ENCODE measurements at places on chromosomes 4 and X.

DNA sequence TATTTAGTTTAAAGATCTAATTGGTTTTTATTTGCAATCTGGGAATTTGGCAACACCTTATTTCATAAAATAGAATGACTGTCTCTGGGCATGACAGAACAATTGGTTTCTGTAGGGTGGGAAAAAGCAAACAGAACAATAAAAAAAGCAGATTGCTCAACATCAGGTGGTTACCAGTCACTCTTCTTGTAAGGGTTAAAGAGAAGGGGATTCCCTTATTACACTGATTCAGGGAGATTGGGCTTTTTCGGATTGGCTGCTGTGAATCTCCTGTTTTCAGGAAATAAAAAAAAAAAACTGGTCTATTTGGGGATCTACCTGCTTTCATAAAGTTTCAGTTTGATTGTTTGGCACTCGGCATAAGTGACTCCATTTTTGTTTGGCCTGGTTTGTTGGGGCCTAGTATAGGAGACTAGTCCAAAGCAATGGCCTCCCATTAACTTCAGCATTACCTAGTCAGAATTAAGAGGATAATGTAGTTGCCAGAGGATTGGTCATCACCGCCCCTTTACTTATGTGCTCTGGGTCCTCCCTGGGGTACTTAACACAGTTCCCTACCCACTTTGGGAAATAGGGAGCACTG is 380.5 kb downstream of the IDS start:
- no peak for DNase-seq

GRCh38 chr4:109826719-109827118 is 1.1 kb upstream of the RRH start:
- no peak for DNase-seq

GRCh38 chr4:142036795-142037583 is 400.6 kb downstream of the IL15 start:
- no peak for DNase-seq

GRCh38 chr4:11427121-11427996 is 1.3 kb downstream of the HS3ST1 start:
- DNase-seq: peak; percentile 25

GRCh38 chrX:126485409-126485808 is 67.2 kb downstream of the DCAF12L1 start:
- DNase-seq: no peak

DNA sequence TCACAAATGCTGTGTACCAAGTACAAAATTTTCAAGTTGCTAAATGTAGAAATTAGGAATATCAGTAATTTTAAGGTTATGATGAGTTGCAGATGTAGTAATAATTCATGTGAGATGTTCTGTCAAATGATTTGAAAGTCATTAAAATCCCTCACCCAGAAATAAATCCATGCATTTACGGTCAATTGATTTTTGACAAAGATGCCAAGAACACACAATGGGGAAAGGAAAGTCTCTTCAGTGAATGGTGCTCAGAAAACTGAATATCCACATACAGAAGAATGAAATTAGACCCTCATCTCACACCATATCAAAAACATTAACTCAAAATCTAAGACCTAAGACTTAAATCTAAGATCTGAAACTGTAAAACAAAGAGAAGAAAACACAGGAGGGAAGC is 12.9 kb upstream of the BMPR1B start:
- no peak for DNase-seq

- DNase-seq: no peak
Observed at GRCh38 chr4:89277412-89277811, 30.2 kb downstream of the GPRIN3 start.

DNA sequence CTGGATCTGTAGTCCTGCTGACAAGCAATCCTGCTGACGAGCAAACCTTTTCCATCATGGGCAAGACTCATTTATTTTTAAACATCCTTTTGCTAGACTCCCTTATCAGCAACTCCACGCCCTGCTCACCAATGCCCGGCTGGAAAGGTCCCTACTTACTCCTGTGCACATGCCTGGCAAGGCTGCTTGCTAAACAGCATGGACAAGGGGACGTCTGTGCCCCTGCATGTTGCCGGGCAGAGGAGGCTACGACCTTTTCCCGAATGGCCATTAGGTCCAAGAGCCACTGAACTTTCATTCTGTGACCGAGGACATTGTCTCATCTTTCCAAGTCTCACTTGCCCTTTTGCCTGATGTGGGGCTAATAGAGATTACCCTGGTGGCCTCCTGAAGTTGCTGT is 98.6 kb downstream of the MGST2 start:
- DNase-seq: peak; percentile 52

DNA sequence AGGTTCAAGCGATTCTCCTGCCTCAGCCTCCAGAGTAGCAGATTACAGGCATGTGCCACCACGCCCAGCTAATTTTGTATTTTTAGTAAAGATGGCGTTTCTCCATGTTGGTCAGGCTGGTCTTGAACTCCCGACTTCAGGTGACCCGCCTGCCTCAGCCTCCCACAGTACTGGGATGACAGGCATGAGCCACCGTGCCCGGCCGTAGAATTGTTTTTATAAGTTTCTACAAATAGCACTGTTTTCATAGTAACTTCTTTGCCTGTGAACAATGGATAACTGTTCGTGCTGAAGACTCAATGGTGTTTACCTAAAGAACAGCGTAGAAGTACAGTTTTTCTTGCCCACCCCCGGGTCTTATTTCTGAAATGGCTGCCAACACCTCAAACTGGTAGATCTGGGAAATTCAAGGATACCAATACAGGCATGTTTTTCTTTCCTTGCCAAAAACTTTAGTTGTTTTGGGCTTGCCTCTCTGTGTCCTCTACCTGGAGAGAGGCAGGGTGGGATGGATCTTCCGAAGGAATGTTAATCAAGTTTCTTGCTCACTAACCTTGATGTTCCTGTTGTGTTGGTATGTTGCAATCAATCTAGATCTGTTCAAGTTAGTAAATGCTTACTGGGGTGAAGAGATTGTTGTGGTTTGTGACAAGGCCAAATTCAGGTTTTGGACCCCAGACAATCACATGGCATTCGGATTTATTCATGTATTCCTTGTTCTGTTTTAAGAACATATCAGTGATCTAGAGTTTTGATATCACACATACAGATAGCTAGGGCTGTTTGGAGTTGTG is 2.8 kb upstream of the RUFY3 start:
- no peak for DNase-seq

DNA sequence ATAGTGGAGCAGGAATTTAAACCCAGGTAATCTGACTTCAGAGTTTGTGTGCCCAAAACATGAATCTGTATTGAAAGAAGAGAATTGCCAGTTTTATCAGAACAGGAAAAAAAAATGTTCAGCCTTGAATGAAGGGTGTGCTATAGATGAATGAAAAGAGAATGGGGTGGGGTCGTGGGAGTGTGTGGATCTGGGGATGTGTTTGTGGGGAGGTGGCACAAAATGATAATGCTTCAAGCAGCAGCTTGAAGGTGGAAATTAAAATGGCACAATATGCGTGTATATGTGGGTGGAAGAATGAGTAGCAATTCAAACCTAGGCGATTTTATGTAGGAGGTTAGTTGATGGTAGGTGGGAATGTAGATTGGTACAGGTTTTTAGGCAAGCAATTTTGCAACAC is 122.2 kb downstream of the IL1RAPL1 start:
- no peak for DNase-seq

DNA sequence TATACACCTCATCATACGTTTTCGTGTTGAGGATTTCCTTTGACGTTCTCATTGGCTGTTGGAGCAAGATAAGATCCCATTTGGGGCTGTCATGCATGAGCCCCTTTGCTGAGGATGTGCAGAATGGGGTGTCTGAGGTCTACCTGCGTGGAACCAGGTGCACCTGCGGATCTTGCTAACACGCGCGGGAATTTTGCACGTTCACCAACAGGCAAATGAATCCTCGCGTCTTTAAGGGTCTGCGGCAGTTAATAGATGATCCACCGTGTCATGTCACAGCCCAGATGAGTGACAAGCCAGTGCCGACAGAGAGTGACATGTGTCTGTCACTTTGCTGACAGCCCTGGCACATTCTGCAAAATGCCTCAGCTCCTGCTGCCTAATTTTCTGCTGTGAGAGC is 56.3 kb upstream of the SHOX start:
- DNase-seq: no peak
